ENCODE measurements at places on chromosomes 1 and 21.

- H3K27ac ChIP-seq, result no peak overlapping the region
- H3K36me3 ChIP-seq, result no peaks in the 10 kb centered on the region
- no peaks in the 10 kb centered on the region for H3K27me3 ChIP-seq
- H3K4me1 ChIP-seq, result peaks cover 44% of the 10 kb centered on the region
- H3K4me3 ChIP-seq, result no peak overlapping the region
Observed at GRCh38 chr1:151963288-151963687, 30.4 kb downstream of the S100A10 start.

DNA sequence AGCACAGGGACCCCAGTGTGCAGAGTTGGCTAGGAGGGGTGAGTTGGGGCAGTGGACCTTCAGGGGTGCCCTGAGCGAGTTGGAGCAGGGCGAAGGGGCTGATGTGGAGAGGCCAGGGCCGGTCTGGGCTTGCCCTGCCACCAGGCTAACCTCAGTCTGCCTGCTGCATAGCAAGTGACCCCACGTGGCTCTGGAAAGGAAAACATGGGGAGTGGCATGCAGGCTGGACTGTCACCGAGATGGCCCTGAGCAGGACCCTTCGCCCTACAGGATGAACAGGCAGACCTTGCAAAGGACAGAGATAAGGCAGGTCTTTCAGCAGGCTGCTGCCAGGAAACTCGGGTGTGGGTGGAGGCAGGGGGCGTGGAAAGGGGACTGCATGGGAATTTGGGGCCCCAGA, 51.5 kb downstream of the FOXO6 start:
- H3K27ac ChIP-seq, result no peak overlapping the region
- H3K4me1 ChIP-seq, result peaks cover 3% of the 10 kb centered on the region
- H3K36me3 ChIP-seq, result no peaks in the 10 kb centered on the region

- peak overlapping the region; percentile 62 for H3K27ac ChIP-seq
- DNase-seq, result peak; percentile 59
- H3K36me3 ChIP-seq, result no peaks in the 10 kb centered on the region
- peaks cover 13% of the 10 kb centered on the region for H3K27me3 ChIP-seq
Observed at GRCh38 chr21:29299046-29299915, 559 bp downstream of the BACH1 start.

- peaks cover 8% of the 10 kb centered on the region for H3K27me3 ChIP-seq
- H3K4me3 ChIP-seq, result no peak overlapping the region
- DNase-seq, result no peak
Observed at GRCh38 chr1:43286115-43286514, 734 bp upstream of the C1orf210 start.
